ENCODE measurements at places on chromosomes 5 and 9.

DNA sequence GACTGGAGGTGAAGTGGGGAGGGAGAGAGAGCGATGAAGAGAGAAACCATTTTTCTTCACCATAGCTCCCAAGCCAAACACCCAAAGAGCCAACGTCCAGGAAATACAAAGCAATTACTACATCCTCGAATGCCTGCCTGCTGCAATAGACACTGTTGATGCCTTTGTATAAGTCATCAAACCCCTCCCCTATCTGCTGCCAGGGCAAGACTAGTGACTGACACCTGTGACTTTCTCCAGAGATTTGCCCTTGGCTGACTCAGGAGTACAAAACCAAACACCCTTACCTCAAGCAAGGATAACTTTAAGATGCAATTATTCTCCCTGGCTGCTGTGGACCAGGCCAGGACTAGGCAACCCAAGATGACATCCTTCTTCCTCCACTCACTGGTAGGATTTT, 81.8 kb upstream of the RASA1 start:
- no peak for DNase-seq

GRCh38 chr9:72649127-72649442, 127.7 kb downstream of the TMC1 start:
- no peak for DNase-seq

- no peak for DNase-seq
Observed at GRCh38 chr5:43245724-43246385, 53.8 kb downstream of the NIM1K start.

DNA sequence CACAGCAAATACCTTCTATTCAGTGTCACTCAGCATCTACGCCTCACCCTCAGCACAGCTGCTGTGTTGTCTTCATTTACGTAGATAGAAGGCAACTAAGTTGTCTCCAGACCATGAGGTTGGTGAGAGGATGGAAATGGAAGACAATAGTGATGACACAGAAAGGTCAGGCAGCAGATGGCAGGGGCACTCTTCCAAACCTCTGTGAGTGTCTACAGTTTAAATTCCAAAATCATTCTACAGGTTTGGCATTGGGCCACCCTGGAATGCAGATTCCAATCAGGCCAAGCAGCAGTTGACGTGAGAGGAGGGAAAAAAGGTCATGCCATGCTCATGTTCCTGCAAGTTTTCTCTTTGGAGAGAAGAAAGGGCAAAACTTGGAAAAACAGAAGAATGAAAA, 68.7 kb upstream of the ADAMTSL1 start:
- no peak for DNase-seq

DNA sequence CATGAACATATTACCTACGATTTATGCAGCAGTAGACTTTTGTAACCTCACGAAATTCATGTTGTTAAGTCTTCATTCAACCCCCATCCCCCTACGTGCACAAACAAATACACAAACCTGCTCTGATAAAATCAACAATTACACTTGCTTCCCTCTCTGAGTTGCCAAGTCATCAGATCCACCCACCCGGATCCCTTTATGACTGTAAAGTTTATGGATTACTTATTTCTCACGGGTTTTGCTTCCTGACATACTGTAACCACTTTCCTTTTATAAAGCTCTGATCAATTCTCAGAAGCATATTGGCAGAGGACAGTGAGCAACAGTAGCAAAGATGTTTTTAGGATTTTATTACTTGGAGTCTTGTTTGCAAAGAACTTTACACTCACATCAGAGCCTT, 70.5 kb downstream of the MLLT3 start:
- DNase-seq = no peak

DNA sequence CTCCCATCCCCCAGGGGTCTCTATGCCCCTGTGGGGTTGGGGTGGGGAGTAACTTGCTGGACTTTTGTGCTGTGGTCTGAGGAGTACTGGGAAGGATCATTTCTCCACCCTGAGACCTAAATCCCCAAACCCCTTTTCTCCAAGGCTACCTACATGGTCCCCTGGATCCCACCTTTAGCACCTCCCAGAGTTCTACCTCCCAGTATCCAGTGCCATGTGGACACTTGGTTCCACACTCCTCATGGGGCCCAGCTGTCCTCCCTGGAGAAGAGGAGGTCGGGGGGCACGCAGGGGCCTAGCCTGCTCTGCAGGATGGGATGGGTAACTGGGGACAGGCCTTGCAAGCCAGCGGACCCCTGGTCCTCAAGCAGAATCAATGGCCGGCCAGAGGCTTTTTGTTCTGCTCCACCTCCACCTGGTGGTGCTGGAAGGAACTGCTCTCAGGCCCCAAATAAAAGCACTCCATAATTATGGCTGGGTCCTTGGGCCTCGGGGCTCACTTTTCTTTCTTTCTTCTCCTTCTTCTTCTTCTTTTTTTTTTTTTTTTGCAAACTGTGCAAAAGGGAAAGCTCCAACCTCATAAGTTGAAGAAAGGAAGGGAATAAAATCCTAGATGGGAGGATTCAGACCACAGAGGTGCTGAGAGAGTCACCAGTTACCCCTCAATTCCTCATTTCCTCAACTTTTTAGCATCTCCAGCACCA, 68.4 kb downstream of the PSD2 start:
- peak; percentile 54 for DNase-seq

DNA sequence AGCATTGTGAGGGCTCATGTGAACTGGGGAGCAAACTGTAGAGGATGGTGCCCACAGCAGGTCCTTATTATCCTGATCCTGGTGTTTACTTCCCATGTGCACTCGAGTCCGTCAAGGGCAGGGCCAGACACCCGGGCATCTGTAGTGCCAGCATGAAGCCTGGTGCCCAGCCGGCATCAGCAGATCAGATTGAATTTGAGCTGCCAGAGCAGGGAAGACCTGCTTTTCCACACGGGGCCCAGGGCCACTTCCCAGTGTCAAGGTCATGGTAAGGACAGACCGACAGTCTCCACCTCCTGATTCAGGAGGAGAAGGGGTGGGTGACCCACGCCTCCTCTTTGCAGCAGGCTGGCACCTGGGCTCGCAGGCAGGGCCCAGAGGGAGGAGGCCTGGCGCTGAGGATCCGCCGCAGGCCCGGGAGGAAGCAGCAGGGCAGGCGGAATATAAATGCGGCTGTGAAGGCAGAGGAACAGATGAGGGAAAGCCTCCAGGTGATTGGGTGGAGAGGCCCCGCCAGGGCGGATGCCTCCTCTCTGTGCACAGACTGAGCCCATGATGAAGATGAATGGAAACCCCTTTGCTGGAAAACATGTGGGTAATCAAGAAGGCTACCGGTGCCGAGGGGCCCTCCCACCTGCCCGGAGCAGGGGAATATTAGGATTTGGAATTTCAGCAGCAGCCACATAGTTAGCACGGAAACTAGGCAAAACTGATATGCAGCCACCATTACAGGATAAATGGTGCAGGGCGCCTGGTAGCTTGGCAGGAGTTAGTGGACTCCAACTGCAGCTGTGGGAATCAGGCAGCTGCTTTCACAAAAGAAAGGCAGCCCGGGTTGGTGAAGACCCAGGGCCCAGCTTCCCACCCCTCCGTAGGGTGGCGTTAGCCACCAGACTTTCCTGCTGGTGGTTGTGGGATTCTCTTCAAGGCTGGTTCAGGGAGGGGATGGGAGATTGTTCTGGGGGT, 114.9 kb downstream of the GAPVD1 start:
- no peak for DNase-seq

DNA sequence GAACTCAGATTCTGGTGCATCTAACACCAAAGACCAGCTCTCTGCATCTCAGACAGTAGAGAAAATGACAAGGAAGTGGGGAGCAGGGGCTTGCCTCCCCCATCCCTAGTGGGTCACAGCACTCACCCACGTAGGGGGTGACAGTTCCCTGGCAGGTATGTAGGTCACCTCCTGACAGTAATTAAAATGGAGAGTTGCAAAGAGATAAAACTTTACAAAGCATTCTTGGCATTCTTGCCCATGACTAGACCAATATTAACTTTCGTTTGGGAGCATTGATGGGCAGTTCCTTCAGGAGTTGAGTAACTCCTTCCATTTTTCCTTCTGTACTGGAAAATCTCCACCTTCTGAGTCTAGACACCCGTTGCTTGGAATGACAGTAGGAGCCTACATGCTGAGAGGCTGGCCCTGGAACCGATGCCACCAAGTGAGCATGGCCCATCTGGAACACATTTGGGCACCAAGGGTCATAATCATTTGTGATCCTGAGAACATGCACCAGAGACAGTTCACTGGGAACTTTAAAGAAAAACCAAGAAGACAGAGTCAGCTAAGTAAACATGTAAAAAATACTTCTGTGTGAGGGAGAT, 81.5 kb upstream of the MSX2 start:
- no peak for DNase-seq

DNA sequence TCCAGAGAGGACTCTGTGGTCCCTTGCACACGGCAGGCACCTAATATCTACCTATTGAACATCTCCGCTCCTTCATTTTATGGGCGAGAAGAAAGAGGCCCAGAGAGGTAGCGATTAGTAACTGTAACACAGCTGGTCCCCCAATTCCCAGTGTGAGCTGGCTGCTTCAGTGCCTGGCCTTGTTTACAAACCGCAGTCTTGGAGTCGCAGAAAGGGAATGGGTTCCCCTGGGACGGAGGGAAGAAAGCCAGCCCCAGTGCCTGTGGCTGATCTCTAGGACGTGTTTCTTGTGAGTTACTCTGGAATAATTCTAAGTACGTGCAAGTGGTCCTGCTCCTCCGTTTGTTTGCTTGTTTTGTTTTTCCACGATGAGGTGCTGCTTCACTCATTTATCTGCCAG, 52.0 kb downstream of the CFAP77 start:
- DNase-seq = no peak

GRCh38 chr9:5851445-5851844, 18.5 kb upstream of the ERMP1 start:
- no peak for DNase-seq

DNA sequence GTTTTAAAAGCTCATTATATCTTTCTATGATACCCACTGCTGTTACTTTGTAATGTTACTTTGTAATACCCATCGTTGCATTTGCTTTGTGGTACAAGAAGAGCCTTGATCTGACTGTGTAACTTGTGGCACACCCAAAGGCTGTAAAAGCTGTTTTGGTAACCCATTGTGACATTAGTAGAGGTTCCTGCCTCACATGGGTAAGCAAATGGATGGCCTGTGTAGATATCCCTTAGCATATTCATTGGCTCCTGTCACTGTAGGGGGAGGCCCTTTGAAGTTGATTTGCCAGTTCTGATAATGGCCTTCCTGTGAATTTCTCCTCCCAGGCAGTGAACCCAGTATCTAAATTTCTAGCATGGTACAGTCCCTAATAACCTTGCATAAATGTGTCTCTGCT, 15.7 kb downstream of the CDK20 start:
- DNase-seq = no peak

DNA sequence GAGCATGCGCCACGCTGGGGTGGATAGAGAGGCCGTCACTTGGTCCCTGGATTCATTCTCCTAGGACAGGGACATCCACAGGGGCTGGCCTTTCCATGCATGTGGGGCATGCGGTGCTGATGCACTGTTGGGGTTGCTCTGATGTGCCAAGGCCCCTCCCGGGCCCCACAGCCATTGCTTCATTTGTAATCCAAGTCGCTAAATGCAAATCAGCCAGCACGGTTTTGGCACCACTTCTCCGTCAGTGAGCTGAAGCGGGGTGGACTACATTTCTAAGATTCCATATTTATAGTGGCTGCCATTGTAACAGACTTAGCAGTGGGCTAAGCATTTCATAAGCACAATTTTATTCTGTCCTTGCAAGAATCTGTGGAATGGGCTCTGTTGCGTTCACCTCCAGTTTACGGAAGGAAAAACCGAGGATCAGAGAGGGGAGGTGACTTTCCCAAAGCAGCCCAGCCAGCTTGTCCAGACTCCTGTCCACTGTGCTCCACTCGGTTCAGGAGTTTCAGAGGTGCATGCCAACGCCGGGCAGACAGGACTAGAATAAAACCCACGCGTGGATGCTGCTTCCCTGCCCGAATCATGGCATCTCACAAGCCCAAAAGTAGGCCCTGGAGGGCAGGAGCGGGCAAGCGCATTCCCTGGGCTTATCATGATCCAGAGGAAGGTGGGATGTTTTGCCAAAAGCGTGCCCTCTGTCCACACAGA, 102.6 kb upstream of the COL5A1 start:
- DNase-seq = no peak

DNA sequence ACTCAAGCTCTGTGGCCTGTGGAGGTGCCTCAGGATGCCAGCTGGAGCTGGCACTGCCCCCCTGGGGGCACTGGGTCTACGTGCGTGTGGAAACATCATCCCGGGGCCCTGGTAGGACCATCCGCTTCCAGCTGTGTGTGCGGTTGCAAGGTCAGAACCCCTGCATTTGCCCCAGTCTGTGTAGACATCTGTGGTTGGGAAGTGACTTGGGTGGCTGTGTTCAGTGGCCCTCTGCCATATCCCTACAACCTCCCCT, 12.5 kb downstream of the TMEM8B start:
- no peak for DNase-seq

DNA sequence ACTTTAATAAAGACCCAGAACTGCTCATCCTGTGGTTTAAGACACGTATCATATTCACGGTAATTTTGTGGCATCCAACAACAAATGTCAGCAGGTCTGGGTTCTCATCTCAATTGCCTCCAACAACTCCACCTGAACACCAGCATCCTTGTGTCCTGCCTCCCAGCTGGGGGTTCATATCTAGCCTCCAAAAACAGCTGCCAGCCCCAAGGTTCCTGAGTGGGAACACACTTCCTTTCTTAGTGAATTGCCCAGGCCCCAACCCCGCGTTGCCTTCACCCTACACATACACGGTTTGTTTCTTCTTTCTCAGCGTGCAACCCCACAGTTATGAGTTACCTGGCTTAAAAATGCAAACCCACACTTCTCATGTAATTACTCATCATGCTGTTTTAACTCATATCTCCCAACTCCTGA, 77.9 kb downstream of the SEMA4D start:
- peak; percentile 52 for DNase-seq

GRCh38 chr9:134983074-134983473, 65.4 kb upstream of the FCN1 start:
- no peak for DNase-seq

- no peak for DNase-seq
Observed at GRCh38 chr5:139354186-139354585, 12.5 kb downstream of the PAIP2 start.

DNA sequence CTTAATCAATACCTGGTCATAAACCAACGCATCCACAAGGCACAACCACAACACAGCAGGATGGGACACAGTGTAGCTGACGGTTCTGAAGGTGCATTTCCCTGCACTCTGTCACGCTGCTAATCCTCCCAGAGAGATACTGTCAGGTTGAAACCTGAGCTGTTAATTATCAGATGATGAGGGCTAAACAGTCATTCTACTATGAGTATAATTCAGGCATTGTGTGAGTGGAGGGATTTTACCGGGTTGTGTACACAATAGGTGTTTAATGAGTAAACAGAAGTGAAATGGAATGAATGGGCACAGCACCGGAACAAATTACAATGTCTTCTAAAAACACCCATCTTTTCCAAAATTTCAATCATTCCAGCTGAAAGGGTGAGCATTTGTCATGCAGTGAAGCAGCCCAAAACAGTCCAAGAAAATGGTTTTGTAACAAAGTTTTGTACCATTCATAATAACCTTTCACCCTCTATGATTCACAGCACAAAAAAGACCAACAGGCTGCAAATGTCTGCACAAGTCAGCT, 71.5 kb downstream of the ABCA1 start:
- no peak for DNase-seq

- DNase-seq = no peak
Observed at GRCh38 chr5:107278774-107279173, 392.0 kb downstream of the EFNA5 start.

- DNase-seq = peak; percentile 45
Observed at GRCh38 chr9:74742792-74743730, 144.7 kb downstream of the TRPM6 start.

GRCh38 chr5:98443881-98444280, 329.6 kb upstream of the RGMB start:
- DNase-seq = no peak
